ENCODE measurements at places on chromosomes 7 and 10.

- DNase-seq = no peak
Observed at GRCh38 chr10:28331066-28331465, 28.2 kb upstream of the MPP7 start.

GRCh38 chr10:110446277-110446676, 51.4 kb upstream of the DUSP5 start:
- no peak for DNase-seq

DNA sequence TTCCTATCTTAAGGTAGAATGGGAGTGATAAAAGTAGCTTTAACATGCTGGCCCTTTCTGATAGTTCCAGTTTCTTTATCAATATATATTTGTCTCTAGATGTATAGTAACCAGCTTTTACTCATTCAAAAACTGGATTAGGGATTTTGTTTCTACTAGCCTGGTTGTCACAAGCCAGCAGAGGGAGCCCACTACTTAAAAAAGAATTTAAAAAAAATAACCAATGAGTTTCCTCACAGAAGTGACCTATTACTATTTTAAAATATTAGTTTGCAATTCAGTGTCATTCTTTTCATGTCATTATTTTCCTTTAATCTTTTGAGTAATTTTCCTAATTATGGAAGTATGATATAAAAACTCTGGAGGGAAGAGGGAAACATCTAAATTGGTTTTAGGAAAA, 142.1 kb downstream of the PHTF2 start:
- DNase-seq = peak; percentile 51

DNA sequence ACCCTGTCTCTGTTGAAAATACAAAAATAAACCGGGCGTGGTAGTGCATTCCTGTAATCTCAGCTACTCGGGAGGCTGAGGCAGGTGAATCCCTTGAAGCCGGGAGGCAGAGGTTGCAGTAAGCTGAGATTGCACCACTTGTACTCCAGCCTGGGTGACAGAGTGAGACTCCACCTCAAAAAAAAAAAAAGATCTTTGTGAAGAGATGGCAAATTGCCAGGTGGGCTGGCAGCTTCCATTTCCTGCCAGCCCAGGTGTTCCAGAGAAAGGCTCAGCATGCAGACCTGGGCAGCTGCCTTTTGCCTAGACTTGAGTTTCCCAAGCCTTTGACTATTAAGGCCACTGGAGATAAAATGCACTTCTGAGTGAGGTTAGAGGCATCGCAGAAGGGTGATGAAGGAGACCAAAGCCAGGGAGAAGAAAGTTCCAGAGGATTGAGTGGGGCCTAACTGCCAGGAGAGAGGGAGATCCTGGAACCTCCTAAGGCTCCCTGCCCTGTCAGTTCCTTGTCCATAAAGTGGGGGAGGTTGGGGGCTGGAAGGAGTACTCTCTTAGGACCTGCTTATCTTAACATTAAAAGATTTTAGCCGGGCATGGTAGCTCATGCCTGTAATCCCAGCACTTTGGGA, 10.0 kb upstream of the DDIT4 start:
- DNase-seq = peak; percentile 43

- no peak for DNase-seq
Observed at GRCh38 chr10:48184224-48184623, 90.3 kb downstream of the FRMPD2 start.

GRCh38 chr7:41744161-41744560, 41.3 kb upstream of the INHBA start:
- DNase-seq = no peak

GRCh38 chr10:66805612-66806011, 120.2 kb upstream of the LRRTM3 start:
- no peak for DNase-seq
